Fibroblast of the aortic adventitia (primary cell): ENCODE measurements at places on chromosomes 6 and 20. TPM values are rescaled to one million over a fixed set of nuclear protein-coding genes. Genes with fewer than 3 reads are reported as not detected.

Gene TSBP1
- not detected in 2 replicates for total RNA-seq

Gene LPA
- not detected in 2 replicates for total RNA-seq

Gene TRERF1
- 4.8 and 12.0 TPM in 2 replicates for total RNA-seq

Gene ABHD16B
- not detected in 2 replicates for total RNA-seq

Gene ZC3H12D
- 0.09 TPM in 1 of 2 replicates, not detected in the other for total RNA-seq

Gene PTCHD4
- 5.2 and 9.8 TPM in 2 replicates for total RNA-seq
